ENCODE measurements at places on chromosomes 2 and 18. TPM values are rescaled to one million over a fixed set of nuclear protein-coding genes. Genes with fewer than 3 reads are reported as not detected.

RBM44 gene
- 0.44 TPM for total RNA-seq

BBS5 gene
- 3.2 TPM for total RNA-seq

SIX3 gene
- not detected for total RNA-seq

GDF7 gene
- 11.2 TPM for total RNA-seq

RGPD4 gene
- not detected for total RNA-seq

PPP1R1C gene
- total RNA-seq, result 0.97 TPM

SMIM21 gene
- total RNA-seq, result not detected

IL37 gene
- not detected for total RNA-seq

PID1 gene
- not detected for total RNA-seq

NT5C1B gene
- total RNA-seq, result not detected

UGT1A3 gene
- not detected for total RNA-seq

XIRP2 gene
- 5.5 TPM for total RNA-seq

REG3G gene
- not detected for total RNA-seq

RTP5 gene
- total RNA-seq, result not detected

MOGAT1 gene
- total RNA-seq, result 0.26 TPM

DNA sequence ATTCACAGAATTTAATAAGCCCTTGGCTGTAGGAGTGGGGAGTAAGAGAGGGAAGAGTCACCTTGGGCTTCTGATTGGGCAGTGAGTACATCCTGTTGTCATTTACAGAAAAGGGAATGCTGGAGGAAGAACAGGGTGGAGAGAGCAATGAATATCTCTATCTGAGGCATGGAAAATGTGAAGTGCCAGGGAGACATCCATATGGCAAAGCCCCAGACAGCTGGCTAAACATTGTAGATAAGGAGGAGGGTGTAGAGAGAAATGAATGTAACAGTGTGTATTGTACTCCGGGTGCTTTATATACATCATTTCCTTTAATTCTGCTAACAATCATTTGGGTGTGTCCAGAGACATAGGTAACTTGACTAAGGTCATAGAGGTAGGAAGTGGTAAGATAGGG is 103.5 kb downstream of the UPP2 start:
- DNase-seq, result no peak

DNA sequence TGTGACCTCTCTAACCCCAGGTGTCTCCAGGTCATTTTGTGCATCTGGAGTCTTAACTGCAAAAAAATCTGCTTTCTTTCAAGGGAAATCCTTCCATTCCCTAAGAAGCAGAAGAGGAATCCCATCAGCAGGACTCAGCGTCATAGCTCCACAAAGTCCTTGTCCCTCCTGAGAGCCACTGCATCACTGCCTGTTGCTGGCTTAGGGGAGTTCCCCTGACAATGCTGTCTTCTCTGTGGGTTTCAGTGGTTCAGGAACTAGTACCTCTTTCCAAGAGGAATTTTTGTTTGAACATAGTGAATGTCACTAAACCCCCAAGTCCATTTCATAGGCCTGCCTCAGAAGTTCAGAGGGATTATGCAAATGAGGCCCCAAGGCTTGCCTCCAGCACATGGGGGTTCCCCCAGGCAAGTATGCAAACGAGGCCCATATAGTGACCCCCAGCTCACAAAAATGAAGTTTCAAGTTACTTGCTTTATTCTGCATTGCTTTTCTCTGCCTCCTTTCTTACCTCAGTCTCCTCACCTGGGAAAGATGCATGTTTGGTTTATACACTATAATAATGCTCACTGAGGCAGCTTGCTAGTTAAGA is 513.9 kb upstream of the MEX3C start:
- no peak for DNase-seq

DNA sequence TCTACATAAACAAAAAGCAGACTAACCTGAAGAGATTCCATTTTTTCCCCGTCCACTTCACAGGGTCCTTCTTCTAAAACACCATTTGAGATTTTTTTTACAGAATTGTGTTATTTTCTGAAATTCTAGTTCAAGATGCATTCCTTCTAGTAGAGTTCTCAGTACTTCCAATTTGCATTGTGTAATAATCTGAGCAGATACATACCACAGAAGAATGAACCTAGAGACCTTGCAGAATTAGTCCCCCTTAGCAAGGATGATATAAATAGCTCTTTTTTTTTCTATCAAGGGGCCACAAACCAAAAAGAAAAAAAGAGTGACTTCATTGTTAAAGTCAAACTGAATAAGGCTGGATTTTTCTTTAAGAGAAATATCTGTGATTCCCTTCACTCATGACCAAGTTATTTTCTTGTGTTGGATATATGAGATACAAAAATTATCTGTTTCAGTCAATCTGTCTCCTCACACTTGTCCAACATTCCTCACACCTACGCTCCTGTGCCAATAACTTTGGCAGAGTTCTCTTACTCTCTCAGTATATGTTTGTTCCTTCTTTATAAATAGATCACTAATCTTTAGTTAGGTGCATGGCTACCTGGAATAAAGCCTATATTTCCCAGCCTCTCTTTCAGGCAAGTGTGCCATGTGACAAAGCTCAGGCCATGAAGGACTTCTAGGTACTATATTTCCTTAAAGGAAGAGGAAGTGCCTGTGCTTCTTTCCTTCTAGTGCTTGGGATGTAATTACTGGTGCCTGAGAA is 183.5 kb downstream of the ZNF385B start:
- no peak for DNase-seq

DNA sequence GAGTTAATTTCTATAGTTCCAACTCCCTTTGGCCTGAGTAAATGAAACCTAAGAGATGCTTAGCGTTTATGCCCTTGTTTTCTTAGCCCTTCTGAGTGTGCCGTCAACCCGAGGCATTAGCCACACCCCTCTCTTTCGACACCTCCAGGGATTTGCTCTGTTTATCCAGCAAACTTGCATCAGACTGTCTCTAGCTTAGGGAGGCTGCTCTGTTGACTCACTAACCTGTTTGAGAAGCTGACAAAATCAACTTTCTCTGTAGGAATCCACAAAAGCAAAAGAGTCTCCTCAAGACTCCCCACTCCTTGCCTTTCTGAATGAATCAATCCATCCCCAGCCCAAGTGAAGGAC is 317.6 kb downstream of the TNS1 start:
- DNase-seq, result no peak

DNA sequence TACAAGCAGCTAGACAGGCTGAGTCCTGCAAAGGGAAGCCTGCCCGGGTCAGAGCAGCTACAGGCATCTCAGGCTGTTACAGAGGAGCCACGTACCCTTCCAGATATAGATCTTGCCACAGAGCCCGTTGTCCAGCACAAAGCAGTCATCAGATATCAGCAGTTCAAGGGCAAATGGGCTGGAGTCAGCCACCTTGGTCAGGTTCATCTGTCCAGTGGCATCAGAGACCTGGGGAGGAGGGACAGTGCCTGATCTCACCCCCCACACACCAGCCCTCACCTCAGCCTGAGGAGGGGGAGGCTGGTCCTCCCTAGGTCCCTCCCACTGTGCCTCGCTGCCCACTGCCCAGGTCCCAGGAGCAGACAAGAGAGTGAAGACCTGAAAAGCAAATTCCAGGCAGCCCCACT is 12.2 kb downstream of the CAPG start:
- no peak for DNase-seq

GRCh38 chr2:37784759-37785149 is 113.3 kb upstream of the CDC42EP3 start:
- no peak for DNase-seq

- DNase-seq, result no peak
Measured at GRCh38 chr2:80592106-80592505, 287.6 kb upstream of the LRRTM1 start.

GRCh38 chr2:190781604-190782198 is 98.9 kb upstream of the GLS start:
- peak; percentile 61 for DNase-seq

DNA sequence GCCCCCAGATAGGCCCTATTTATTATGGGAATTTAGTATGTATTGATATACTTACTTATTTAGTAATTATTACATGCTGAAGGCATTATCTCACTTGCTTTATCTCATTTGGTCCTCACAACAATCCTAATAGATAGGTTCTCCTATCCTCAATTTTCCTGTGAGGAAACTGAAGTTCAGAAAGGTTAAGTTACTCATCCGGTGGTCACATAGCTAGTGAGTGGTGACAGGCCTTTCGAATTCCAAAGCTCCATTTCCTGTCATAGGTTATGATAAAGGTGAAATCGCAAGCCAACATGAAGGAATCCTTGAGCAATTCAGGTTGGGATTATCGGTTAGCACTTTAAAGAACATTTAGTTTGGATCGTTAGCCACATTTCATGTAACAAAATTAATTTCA is 33.3 kb downstream of the NAB1 start:
- DNase-seq, result no peak

GRCh38 chr2:175684466-175684865 is 317.6 kb downstream of the LNPK start:
- DNase-seq, result no peak

- DNase-seq, result no peak
Measured at GRCh38 chr2:240329116-240329665, 106.3 kb upstream of the GPC1 start.

DNA sequence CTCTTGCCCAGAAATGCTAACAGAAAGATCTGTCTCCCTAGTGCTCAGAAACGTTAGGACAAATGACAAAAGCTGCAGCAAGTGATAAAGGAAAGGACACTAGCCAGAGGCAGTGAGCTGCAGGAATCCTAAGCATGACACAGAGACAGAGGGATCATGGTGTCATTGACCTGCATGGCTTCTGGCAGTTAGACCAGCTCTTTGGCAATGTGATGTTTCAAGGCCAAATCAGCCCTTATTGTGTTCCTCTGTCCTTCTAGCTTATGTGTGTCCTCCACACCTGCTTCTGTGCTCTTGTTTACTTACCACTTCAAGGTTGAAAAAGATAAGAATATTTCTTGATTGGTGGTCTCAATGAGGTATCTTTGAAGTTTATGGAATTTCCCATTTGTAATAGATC is 120.8 kb downstream of the RHBDD1 start:
- no peak for DNase-seq

GRCh38 chr2:47964722-47965434 is 58.6 kb upstream of the FBXO11 start:
- no peak for DNase-seq

- DNase-seq, result no peak
Measured at GRCh38 chr2:222393733-222394267, 30.5 kb upstream of the SGPP2 start.

GRCh38 chr2:26011990-26012856 is 21.7 kb upstream of the RAB10 start:
- DNase-seq, result no peak

GRCh38 chr2:12455661-12456060 is 261.1 kb upstream of the TRIB2 start:
- DNase-seq, result no peak

GRCh38 chr2:59277671-59278070 is 1036.5 kb upstream of the FANCL start:
- DNase-seq, result no peak

GRCh38 chr2:6516674-6517073 is 349.0 kb downstream of the CMPK2 start:
- DNase-seq, result no peak

DNA sequence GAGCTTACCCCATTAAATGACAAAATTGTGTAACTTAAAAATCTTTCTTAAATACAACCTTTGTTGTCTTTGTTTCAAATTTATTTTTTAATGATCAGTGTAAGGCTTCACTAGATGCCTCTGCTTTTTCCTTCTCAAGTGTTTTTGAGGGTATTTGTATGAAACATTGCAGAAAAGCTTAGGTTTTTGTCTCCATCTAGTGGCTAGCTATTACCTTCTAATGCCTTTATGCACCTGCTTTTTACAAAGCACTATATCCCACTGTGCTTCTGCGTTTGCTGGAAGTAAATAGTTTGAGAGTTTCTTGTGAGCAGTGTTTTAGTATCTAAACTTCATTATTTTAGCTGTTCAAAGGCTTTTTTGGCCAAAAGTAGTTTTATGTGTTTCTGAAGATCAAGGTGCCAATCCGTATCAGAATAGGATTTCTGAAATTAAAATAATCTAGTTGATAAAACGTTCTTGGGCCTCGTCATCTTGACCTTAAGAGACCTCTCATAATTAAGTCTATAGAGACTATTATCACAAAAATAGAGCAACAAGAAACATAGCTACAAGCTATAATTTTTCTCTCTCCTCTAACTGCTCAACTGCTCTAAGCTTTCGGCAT is 47.0 kb downstream of the IWS1 start:
- no peak for DNase-seq

DNA sequence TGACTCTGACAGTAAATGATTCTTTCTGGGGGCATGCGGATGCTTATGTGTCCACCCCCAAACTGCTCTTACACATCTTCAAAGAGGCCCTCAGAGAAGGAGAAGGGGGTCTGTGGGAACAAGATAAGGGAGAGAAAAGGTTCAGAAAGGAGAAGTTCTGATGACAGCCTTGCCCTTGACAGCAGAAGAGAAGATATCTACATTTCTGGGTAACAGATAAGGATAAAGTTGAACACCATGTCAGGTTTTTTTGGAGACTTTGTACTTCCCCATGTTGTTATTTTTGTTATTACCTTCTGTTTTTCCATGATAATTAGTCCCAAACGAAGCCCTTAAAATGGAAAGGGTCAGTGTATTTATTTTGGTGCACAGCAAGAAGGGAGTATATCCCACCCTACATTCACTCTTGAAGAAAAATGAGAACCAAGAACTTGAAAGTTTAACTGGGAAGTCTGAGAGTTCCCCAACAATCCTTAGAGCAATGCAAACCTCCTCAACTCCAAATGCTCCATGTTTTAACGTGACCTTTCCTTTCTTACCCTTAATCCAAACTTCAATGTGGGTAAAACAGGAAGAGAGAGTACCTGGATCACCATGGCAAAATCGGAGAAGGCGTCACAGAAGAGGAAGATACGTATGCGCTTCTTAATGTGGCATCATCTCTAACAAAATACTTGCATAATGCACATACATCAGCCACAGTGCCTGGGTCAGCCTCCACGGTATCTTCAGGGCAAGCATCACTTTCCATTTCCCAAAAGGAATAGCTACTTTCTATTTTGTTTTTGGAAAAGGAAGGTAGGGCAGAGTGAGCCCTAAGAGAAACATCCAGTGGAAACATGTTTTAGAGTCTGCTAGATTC is 264.6 kb upstream of the STON1 start:
- no peak for DNase-seq

DNA sequence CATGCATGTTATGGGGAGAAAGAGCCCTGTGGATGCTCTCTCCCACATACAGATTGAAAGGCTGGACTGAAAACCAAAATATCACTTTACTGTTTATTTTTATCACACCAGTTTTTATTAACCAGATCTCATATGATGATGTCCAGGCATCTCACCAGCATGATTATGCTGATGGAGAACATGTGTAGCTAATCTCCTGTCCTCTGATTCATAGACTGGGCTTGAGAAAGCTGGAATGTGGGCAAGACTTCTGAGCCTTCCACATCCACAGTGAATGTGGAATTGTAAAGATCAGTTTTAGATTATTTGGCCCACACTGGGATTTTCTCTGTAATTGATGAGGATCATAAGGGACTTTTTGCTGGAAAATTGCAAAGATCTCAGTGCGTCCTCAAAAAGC is 137.9 kb downstream of the ICOS start:
- no peak for DNase-seq

Data from endothelial cell (in vitro differentiated cells).